ENCODE measurements at places on chromosomes 6 and 20.

GRCh38 chr6:98639089-98639635 lies 195.2 kb upstream of the POU3F2 start:
- no peak for DNase-seq

DNA sequence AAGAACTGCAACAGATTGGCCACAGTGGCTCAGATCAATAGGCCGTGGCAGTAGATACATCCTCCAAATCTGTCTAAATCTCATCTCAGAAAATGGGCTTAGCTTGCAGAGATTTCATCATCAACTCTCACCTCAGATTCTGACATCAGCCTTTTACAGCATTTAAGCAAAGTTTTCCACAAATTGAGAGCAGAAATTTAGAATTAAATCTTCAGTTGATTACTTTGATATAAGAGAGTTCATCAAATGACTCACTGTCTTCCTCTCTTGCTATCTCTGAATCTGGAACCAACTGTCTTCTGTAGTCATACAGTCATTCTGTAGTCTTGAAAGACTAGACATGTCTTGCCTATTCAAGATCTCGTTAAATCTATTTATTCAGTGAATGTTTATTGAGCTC lies 45.2 kb upstream of the CTAGE9 start:
- DNase-seq: no peak

DNA sequence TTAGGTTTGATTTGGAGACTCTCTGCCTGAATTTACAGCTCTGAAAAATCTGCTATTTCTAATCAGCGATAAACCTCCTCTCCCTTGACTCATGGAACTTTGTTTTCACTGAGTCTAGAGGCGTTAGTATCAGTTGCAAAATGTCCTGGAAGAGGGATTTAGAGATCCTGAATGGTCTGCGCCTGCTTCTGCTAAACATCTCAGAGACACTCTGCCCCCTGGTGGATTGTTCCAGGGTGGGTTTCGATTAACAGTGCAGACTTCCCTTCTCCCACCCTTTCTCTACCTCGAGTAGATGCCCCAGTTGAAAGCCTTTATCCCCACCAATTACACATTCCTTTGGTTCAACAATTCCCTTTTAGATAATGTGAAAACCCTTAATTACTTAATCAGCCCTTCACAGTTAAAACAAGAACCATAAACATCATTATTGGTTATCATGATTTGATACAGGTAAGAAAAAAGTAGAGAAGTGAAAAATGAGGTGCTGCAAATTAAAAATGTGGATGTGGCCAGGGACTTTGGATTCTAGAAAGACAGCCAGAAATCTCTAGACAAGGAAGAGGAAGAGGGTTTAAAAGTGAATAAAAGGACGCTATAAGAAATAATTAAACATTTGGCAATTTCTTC lies 5.5 kb downstream of the HTR1B start:
- peak; percentile 48 for DNase-seq

- DNase-seq: no peak
Measured at GRCh38 chr20:38812182-38812581, 6.7 kb downstream of the PPP1R16B start.

DNA sequence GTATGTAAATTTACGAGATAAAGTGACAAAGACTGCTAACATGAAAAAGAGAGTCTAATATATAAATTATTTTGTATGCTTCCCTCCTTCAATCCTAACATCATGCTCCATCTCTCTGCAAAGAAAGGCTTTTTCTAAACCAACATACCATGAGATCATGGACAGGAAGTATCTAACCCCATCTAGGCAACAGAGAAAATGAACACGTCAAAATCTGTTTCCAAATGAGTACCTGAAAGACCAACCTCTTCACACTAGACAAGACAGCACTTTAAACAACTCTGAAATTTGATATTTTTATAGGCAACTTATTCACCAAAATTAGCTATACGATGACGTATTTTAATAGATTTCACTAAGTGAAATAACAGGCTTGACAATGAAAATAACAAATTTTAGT lies 54.6 kb downstream of the MAN1A1 start:
- no peak for DNase-seq

DNA sequence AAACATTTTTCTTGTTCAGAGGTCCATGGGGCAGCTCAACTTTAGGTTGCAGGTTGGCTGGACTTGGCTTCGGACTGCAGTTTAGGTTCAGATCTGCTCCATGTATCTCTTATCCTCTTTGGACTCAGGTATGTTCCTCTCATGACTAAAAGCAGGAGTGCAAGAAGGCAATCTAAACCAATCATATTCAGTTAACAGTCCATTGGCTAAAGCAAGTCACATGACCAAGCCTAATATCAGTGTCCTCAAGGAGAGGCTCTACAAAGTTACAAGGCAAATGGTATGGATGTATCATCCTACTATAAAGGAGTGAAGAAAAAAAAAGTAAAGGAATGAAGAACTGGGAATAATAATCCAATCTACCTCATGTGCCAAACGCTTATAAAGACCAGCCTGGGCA lies 2.5 kb upstream of the ACTR5 start:
- DNase-seq: no peak

DNA sequence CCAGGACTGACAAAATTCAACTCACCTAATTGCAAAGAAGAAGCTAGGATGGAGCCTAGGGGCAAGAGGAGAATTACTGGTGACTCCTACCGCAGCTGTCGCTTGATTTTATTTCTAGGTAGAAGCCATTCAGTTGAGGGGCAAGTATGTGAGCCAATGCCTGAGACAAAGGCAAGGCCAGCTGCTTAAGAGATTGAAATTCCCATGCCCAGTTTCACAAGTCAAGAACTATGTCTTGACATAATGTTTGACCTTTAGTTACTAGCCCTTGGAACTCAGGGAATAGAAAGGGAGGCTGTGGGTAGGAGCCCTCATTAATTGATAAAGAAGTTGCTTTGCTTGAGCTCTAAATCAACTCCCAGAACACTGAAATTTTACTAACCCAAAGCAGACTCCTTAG lies 54.0 kb downstream of the GPR63 start:
- DNase-seq: no peak

DNA sequence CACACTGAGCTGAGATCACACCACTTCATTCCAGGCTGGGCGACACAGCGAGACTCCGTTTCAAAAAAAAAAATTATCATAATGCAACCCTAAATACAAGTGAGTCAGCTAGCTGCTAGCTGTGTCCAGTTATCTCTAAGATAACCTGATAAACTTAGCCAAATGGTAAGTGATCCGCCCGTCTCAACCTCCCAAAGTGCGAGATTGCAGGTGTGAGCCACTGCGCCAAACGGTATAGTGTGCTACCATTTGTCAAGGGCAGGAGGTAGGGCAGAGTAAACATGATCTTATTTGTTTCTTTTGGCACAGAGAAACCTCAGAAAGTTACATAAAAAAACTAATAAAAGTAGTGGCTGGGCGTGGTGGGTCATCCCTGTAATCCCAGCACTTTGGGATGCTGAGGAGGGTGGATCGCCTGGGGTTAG lies 4.7 kb upstream of the C6orf132 start:
- no peak for DNase-seq

DNA sequence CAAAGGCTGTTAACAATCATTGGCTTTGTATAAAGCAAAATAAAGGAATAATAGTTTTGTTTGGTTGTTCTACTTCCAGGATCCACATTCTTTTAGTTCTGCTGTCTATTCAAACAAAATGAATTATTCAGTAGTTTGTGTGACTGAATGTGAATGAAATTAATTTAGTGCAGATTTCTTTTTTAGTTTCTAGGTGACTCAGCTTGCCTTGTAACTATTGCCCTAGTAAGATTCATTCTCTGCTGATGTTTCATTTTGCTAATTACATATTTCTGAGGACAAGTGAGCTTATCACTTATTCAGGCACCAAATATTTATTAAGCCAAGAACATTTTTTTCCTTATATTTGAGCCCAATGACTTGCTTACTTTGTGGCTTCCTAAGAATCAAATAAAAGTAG lies 46.5 kb upstream of the RIPOR2 start:
- no peak for DNase-seq

- DNase-seq: no peak
Measured at GRCh38 chr6:161140554-161140875, 133.3 kb downstream of the AGPAT4 start.

DNA sequence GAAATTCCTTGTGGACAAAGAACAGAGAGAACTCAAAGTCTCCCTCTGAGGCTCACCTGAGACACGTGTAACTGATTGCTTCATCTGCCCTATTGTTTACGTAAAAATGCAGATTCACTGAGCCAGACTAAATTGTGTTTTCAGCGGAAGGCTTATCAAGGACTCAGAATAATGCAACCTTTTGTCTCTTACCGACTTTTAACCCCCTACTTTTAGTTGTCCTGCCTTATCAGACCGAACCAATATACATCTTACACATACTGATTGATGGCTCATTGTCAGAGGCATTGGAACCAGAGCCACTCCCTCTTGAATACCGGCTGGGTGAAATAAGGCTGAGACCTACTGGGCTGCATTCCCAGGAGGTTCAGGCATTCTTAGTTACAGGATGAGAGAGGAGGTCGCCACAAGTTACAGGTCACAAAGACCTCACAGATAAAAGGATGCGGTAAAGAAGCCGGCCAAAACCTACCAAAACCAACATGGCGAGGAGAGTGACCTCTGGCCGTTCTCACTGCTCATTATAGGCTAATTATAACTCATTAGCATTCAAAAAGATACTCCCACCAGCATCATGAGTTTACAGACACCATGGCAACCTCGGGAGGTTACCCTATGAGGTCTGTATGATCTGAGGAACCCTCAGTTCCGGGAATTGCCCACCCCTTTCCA lies 95.5 kb upstream of the ZNF184 start:
- no peak for DNase-seq

GRCh38 chr6:6217855-6218758 lies 102.4 kb downstream of the F13A1 start:
- DNase-seq: no peak

DNA sequence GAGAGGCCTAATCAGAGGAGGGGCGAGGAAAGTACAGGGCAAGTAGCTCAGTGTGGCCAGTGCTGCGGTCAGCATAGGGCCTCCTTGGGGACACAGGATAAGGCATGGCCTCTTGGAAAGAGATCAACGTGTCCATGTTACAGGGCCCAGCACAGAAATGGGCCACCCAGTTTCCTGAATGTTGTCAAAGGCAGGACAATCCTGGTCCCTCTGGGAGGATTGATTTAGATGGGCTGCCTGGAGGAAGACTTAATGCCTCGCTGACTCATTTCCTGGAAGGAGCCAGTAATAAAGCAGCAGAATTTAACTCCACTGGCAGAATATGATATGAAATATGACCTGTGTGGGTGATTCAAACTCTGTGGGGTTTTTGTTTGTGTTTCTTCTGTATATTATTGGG lies 16.6 kb downstream of the DDO start:
- DNase-seq: no peak

- DNase-seq: no peak
Measured at GRCh38 chr6:31617010-31617409, 2.0 kb downstream of the AIF1 start.

GRCh38 chr20:18133962-18134361 lies 3.7 kb upstream of the KAT14 start:
- DNase-seq: no peak

DNA sequence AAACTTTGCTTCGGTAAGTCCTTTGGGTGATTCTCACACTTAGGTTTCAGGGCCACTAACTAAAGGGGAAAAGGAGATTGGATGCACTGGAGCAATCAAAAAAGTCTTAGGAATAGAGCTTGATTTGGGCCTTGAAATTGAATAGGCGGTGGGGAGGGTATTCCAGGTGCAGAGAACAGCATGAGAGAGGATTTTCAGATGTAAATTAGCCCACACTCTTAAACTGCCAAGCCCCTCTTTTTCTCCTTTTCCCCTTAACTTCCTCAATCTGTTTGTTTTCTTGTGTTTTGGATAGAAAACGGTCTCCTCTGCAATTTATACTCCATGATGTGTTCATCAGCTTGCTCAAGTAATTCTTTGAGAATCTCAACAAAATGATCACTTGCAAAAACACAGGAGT lies 62.1 kb upstream of the RIPOR2 start:
- DNase-seq: no peak

DNA sequence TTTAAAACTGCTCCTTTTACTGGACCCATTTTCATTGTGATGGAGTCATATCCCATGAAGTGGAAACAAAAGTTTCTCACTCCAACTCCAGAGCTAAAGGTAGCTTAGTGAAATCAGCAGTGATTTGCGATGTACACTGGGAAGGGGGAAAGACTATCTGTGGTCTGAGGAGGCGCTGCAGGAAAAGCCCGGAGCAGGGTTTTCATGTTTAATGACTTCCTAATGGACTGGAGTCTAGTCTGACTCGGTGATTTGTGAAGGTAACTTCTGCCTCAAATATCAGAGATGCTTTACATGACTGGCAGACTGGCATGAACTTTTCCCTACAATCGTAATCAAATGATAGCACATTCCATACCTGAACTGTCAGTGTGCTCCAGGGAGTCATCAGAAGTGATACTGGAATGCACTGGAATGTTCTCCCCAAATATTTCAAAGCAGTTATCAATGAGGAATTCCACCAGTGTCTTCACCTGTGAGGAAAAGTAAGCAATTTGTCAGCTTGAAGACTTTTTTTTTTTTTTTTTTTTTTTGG lies 7.0 kb downstream of the TAGAP start:
- DNase-seq: no peak

GRCh38 chr20:38658879-38659596 lies 57.4 kb downstream of the ARHGAP40 start:
- no peak for DNase-seq

DNA sequence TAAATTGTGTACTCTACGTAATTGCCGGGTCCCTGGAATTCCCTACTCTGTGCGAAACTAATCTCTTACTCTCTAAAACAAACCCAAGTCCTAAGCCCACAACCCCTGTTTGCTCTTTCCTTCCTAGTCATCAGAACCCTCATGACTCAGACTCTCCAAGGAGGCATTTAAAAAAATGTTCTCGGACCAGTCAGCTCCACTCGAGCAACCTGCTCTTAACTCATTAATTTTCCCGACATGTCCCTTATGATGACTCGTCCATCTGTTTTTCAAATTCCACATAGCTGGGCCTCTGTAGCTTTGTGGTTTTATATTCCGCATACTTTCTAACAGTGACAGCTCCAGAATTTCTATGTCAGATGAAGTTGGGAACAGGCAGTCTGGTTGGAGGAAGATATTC lies 2.6 kb upstream of the MUC22 start:
- DNase-seq: no peak

DNA sequence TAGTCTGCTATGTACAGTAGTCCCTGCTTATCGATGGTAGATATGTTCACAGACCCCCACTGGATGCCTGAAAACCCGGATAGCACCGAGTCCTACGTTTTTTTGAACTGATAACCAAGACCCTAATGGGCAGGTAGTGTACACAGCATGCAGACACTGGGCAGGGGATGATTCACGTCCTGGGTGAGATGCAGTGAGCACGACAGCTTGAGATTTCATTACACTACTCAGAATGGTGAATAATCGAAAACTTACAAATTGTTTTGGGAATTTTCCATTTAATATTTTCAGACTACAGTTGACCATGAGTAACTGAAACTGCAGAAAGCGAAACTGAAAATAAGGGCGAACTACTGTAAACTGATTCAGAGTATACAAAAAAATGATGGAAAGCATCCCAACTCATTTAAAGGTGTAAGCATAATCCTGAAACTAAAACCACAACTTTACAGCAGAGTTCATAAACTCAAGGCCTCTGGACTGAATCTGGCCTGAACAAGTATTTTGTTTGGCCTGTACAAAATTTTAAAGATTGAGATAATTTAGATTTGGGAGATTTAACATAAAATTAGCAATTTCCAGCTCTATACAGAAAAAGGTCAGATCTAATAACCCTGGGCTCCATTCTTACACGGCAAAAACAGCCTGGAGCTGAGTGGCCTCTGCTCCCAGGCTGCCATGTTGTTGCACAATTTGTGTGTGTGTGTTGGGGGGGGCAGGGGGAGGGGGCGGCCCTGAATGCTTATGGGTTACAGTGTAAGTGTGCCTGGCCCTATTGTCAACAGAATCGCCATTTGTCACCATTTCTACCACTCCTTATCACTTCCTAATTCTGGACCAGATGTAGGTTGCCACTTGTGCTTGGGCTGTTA lies 34.9 kb downstream of the RNF24 start:
- DNase-seq: no peak

Measured in midbrain (tissue), 1 donor.